Daoy (cell line): ENCODE measurements at places on chromosomes 12 and 14. TPM values are rescaled to one million over a fixed set of nuclear protein-coding genes. Genes with fewer than 3 reads are reported as not detected.

DNA sequence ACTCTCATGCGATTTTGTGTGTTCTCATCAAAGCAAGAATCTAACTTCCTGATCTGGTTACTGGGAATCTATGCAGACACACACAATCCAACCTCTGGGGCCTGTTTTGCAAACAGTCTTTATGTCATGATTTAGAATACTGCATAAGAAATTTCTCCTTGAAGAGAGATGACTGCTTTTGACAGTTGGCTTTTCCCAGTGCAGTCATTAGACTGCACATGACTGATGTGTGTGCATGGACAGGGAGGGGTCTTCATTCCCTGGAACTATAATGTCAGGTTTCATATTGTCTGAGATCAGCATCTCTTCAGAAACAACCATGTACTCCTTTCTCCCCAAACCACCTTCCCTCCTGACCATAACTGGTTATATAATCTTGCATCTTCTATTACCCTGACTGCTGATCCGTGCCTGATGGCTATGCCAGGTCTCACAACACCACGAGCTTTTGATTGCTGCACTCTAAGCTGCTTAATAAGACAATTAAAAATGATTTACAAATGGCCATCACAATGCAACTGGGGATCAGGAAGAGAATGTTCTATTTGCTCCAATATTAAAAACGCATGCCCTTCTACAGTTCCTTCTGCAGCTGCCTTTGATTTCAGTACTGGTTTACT, 995.4 kb downstream of the NRXN3 start:
- DNase-seq = no peak

- DNase-seq = no peak
These were observed 398.6 kb upstream of the FLRT2 start for GRCh38 chr14:85131226-85131922.

GRCh38 chr12:66633676-66634075, 45.2 kb downstream of the GRIP1 start:
- peak; percentile 32 for DNase-seq

- DNase-seq = no peak
These were observed 37.2 kb downstream of the APOBEC1 start for GRCh38 chr12:7628381-7628961.

KLHL33 gene
- total RNA-seq = not detected in 2 replicates
